HFF-Myc (cell line): ENCODE measurements at places on chromosomes 7 and 10.

GRCh38 chr7:152862006-152862405 is 102.5 kb downstream of the ACTR3B start:
- no peak for DNase-seq

DNA sequence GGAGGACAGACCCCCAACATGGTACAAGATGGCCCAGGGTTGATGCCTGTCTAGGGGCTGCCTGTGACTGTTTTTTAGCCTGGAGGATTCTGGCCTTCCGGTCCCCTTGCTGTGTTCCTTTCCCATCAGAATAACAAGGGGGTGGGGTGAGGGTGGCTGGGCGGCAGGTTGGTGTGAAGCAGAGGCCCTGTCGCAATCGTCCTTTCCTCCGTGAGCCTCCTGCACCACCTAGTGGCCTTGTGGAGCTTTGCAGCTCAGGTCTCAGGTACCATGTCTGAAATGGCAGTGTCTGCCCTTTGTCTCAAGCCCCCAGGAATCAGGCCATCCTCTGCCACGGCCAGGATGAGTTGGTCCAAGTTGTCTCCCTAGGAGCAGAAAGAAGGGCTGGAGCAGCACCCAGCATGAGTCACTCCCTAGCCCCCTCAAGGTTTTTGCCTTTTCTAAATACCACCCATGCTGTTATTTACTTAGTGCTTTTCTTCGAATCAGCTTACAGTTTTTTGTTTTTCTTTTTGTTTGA is 24.2 kb downstream of the TACR2 start:
- DNase-seq, result no peak

GRCh38 chr10:69344591-69345252 is 66.4 kb downstream of the HK1 start:
- no peak for DNase-seq

DNA sequence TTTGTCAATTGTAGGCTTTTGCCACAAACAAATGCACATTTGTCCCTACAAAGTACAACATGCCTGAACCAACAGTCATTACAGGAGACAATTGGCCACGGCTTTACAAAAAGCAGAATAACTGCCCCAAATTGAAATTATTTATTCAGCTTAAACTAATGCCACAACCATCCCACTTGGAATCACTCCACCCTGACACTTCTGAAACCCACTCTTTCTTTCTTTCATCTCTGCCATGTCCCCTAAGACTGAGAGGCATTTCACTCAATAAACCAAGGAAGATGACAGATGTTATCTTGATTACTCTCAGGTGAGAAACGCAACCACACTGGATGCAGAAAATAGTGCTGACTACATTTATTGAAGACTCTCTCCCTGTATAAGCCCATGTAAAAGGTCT is 2.6 kb upstream of the NPM3 start:
- DNase-seq, result no peak

DNA sequence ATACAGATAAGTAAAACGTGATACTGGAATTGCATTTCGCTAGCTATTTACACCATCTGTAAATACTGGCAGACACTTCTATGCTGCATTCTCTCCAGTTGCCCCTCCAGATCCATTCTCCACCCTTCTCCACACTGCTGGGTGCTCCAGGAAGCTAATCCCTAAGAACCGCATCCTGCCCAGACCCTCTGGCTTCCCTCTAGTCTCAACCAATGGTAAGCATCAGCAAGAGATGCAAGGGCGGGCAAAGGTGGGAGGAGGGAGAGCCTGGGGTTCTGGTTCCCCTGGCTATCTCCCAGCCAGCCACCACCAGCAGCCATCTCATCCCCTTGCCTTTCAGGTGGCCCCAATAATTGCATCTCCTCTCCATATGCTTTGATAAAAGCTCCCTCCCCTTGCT is 84.4 kb downstream of the AMPH start:
- no peak for DNase-seq

GRCh38 chr10:124086787-124087671 is 6.4 kb downstream of the CHST15 start:
- no peak for DNase-seq

DNA sequence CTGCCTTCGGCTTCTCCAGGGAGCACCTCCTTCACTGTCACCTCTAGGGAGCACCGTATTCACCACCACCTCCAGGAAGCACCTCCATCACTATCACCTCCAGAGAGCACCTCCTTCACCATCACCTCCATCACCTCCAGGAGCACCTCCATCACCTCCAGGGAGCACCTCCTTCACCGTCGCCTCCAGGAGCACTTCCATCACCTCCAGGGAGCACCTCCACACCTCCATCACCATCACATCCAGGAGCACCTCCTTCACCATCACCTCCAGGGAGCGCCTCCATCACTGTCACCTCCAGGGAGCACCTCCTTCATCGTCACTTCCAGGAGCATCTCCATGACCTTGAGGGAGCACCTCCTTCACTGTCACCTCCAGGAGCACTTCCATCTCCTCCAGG is 102.3 kb downstream of the DNAJB6 start:
- no peak for DNase-seq

GRCh38 chr10:78464856-78465267 is 431.2 kb downstream of the RPS24 start:
- no peak for DNase-seq

GRCh38 chr10:59879363-59879913 is 26.9 kb downstream of the CCDC6 start:
- DNase-seq, result no peak

- no peak for DNase-seq
Measured at GRCh38 chr7:151191544-151191943, 4.5 kb upstream of the ASB10 start.

- no peak for DNase-seq
Measured at GRCh38 chr7:95427914-95428516, 6.8 kb downstream of the PON2 start.

DNA sequence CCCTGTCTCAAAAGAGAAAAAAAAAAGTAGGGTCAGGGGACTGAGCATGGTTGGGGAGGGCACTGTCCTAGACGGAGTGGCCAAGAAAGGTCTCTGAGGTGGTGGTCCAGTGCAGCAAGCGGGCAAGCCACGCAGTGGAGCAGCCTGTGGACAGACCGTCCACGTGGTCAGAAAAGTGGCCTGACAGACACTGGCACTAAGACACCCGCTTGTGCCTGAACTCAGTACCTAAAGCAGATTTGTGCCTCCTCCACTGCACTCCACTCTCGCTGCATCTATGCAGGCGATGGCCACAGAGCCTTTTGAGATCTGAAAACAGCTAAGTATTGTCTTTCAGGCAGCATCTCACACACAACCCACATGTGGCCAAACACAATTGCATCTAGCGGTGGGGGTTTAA is 8.8 kb downstream of the ASB10 start:
- no peak for DNase-seq

- DNase-seq, result no peak
Measured at GRCh38 chr10:88066319-88066718, 202.9 kb downstream of the PTEN start.

- DNase-seq, result no peak
Measured at GRCh38 chr10:29588629-29589421, 45.9 kb downstream of the SVIL start.

DNA sequence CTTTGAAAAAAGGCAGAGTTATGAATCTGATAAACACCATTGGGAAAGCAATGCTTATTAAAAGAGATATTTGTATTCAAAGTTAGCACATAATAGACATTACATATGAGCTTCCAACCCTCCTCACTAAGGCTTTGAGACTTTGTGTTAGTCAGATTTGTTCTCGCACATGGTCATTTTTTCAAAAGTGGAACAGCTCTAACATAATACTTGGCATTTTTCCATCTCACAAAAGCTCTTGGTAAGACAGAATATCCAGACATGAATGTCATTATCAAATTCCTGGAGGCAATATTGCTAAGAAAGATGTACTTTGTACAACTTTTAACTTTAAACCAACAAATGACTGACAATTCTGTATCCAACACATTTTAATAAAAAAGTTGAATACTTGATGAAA is 292.4 kb upstream of the SMIM30 start:
- DNase-seq, result no peak

DNA sequence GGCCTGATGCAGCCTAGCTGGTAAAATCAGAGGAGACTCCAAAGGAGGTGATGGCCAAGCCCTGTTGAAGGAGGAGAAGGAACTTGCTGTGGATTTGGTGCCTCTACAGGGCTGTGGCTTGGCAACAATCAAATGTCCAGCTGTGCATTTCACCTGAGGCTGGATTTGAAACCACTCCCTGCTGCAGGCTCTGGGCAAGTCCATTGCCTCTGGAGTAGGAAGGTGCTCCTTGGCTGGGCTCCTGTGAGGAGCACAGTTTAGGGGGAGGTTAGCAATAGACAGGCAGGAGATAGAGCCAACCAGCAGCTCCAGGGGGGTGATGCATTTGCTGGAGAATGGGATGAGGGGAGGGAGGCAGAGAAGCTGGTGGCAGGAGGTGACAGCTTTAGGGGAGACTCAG is 26.5 kb downstream of the CDH23 start:
- no peak for DNase-seq

DNA sequence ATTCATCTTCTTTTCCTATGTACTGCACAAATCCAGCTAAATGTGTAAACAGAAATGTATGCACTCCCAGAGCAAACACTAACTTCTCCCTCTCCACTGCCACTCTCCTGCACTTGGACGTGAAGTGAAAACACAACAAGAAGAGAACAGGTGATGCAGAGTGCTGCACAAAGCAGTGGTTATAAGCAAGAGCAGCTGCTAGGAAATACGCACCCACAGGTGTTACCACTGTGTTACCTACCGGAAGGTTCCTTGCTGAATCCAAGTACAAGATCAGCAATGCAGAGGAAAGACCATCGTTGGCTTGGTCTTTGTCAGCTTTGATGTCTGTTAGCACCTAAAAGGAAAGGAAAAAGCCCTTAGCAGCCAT is 54.6 kb upstream of the NCAPG2 start:
- no peak for DNase-seq

- DNase-seq, result no peak
Measured at GRCh38 chr7:19239951-19240350, 94.7 kb upstream of the FERD3L start.

DNA sequence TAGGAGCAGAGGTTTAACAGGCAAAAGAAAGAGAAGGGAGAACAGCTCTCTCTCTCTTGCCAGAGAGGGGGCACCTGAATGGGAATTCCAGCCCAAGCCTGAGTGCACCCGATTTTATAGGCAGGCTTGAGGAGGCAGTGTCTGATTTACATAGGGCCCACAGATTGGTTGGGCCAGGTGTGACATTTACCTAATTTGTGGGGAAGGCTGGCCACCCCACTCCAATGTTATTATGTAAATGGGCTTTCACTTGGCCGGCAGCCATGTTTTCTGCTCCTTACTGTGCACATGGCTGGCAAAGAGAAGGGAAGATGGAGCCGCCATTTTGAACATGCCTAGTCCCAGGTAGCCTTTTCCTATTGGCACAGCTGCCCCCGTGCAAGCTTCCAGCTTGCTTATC is 735.5 kb upstream of the AUTS2 start:
- DNase-seq, result no peak

GRCh38 chr10:69125554-69125953 is 1.6 kb downstream of the VPS26A start:
- DNase-seq, result no peak
